Stimulated activated naive CD4-positive, alpha-beta T cell (primary cell): ENCODE measurements at places on chromosomes 2 and 18.

- no peak for DNase-seq
Observed at GRCh38 chr2:30625701-30626100, 178.7 kb downstream of the LCLAT1 start.

DNA sequence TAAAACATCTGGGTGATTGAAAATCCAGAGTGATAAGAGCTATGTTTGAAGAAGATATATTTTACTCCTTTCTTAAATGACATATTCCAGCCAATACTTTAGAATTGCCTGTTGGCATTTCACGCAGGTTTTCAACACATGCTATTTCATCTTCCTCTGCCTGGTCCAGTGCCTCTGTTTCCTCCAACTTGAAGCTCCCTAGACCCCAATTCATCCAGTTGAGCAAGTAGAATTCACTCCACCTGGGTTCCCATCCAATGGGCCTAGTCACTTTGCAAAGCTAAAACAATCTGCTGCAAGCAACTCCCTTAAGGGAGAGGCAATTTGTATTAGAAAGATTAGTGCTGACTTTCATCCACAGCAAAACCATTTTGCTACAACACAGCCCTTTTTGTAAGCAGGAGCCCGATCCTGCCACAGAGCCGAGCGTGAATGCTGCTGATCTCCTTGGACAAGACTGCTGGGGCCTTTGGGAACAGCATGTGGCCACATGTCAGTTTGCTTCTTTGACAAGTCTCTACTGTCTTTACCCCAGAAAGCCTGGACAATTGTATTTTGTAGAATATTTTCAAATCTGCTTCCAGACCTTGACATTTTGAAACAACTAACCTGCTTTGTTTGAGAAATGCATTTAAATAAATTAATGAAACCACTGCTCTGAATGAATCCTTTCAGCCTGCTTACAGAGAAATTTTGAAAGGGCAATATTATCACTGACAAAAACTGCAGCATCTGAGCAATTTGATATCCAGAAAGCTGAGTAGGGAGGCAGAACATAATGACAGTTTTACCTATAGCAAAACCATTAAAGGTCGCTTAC is 259.1 kb downstream of the TDRD15 start:
- no peak for DNase-seq

GRCh38 chr2:27245626-27246025 is 17.2 kb downstream of the SLC30A3 start:
- no peak for DNase-seq

DNA sequence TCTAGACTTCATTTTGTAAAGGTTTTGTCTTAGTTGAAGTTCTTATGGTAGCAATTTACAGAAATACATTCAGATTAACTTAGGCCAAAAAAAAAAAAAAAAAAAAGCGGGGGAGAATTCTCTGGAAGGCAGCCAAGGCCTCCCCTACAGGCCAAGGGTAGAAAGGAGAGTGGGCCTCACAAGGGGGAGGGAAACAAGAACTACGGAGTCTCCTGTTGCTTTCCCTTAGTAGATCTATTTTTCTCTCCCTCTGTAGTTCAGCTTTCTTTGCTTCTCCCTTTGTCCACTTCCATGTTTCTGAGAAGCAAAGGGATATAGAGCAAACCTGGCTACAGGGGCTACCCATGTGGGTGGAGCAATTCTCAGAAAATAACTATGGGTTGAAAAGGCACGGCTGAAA is 2.4 kb upstream of the STK11IP start:
- DNase-seq, result no peak

- DNase-seq, result no peak
Observed at GRCh38 chr2:163675388-163675787, 60.4 kb downstream of the FIGN start.

DNA sequence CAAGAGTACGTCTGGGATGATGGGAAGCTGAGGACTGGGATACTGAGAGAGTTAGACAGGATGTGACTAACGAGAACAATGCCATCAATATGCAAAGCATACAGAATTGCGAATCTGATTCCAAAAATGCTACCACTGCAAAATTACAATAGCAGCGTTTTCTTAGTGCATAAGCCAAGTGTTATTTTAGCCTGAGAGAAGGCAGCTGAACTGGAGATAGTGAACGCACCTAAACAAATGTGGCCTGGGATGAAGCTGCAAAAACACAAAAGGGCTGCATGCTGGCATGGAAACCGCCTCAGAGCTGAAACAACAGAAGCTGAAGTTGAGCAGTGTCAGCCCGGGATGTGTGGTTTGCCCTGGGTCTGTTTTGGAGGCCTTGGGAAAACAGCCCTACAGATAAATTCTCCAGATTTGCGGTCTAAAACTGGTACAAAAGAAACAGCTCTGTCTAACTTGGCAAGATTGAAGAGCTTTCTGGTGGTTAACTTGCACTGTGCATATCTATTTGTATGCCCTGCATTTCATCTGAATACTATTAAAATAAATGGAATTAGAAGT is 45.5 kb downstream of the LYPD6 start:
- no peak for DNase-seq

DNA sequence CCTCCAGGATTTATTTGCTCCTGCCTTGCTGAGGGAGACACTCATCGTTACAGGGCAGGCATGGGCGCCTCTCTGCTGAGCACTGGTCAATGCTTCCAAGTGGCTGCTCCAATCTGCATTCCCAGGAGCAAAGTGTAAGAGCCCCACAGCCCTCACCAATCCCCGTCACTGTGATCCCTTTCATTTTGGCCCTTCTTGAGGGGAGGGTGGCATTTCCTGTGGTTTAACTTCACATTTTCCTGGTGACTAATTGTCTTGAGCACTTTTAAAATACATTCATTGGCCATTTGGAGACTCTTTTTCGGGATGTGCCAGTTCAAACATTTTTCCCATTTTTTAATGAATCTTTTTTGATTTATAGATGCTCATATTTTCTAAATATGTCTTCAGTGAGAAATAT is 33.0 kb downstream of the TPO start:
- no peak for DNase-seq

DNA sequence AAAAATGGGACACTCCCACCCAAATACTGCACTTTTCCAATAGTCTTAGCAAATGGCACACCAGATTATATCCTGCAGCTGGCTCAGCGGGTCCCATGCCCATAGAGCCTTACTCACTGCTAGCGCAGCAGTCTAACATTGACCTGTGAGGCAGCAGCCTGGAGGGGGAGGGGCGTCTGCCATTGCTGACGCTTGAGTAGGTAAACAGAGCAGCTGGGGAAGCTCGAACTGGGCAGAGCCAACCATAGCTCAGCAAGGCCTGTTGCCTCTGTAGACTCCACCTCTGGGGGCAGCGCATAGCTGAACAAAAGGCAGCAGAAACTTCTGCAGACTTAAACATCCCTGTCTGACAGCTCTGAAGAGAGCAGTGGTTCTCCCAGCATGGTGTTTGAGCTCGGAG is 110.4 kb downstream of the CTIF start:
- no peak for DNase-seq

DNA sequence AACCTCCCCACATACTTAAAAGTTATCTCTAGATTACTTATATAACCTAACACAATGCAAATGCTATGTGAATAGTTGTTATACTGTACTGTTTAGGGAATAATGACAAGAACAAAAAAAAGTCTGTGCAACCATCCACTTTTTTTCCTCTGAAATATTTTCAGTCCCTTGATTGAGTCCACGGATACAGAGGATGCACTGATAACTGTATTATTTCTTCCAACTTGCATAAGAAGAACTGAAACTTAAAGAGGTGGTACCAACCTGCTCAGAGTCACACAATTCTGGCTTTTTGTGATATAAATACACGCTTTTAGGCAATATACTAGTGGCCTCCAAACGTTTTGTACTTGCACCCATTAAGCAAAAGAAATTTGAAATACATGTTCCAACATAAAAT is 1.4 kb downstream of the SMC6 start:
- DNase-seq, result no peak

GRCh38 chr2:56102866-56103265 is 80.9 kb upstream of the CCDC85A start:
- no peak for DNase-seq

DNA sequence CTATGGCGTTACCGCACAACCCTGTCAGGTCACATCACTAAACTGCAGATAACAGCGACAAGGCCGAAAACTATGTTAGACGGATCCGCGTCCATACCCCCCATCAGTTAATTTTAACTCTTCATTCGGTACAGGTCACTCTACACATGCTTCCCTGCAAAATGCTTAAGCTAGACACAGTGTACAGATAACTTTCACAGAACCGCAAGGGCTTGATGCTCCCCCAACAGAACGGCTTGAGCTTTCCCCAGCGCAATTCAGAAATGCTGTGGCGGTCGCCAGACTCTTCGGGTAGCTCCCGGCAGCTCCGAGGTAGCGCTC is 283 bp upstream of the RBBP8 start:
- DNase-seq, result no peak

GRCh38 chr18:76668546-76668945 is 153.8 kb upstream of the ZNF236 start:
- DNase-seq, result no peak

- DNase-seq, result no peak
Observed at GRCh38 chr2:96506907-96507240, 1.7 kb upstream of the NEURL3 start.

- DNase-seq, result no peak
Observed at GRCh38 chr18:31042406-31043181, at the start of gene DSC3. TSS of gene DSC3 (minus strand) at chr18:31042742. CDS start at chr18:31042660, 82 bp downstream.

GRCh38 chr2:188645986-188646385 is 328.2 kb upstream of the COL3A1 start:
- no peak for DNase-seq

DNA sequence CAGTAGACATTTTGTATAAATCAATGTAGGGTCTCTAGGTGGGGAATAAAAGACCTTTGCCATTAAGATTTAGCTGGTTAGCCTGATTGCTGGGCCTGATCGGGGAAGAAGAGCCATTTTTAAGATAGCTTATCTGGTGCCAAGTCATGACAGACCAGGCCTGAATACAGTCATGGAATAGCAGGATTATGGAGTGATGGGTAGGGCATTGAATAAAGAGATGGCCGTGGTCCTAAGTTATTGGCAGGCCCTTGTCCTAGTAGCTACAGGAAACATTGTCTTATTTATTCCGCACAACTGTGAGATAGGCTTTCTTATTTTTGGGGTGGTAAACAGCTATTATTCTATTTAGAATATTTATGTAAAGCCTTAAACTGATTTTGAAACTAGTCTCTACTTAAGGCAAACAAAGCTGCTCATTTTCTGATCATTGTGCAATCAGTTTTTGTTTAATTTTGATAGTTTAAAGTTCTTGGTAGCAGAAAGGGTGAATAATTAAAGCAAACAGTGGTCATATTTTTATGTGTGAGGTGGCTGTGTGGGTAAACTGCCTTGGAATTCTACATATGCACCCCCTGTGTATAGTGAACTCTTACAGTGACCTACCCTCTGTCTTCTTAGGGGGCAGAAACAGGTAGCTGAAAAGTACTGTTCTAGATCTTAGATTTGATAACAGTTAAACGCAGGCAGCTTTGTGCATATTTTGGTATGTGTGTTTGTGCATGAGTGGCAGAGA is 22.6 kb downstream of the ZNF236 start:
- no peak for DNase-seq
